ENCODE measurements at places on chromosomes 1 and 21.

GRCh38 chr1:115656461-115657077, 14.8 kb downstream of the VANGL1 start:
- no peak for DNase-seq

DNA sequence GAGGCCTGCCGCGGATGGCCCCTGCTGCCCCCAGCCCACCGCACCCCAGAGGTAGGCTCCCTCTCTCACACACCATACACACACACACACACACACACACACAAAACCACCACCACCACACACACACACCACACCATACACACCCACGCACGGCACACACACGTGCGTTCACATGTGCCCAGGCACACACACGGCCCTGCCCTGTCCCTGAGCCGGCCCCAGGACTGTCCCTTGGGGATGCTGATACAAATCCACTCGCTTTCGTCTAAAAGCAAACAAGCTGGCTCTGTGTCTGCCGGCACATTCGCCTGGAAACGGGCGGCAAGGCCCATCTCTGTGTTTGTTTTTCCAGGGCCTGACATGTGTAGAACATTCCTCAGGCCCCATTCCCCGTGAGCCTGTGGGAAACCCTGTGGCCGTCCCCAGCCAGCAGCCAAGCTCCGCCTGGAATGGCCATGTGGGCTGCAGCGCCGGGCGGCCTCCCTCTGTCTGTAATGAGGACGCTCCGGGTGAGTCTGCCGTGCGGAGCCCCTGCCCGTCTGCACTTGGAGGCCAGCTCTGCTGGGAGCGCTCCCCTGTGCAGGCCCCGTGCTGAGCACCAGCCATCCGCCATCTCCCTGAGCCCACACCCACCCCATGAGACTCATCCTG, 67.4 kb downstream of the DMRTB1 start:
- DNase-seq, result no peak

DNA sequence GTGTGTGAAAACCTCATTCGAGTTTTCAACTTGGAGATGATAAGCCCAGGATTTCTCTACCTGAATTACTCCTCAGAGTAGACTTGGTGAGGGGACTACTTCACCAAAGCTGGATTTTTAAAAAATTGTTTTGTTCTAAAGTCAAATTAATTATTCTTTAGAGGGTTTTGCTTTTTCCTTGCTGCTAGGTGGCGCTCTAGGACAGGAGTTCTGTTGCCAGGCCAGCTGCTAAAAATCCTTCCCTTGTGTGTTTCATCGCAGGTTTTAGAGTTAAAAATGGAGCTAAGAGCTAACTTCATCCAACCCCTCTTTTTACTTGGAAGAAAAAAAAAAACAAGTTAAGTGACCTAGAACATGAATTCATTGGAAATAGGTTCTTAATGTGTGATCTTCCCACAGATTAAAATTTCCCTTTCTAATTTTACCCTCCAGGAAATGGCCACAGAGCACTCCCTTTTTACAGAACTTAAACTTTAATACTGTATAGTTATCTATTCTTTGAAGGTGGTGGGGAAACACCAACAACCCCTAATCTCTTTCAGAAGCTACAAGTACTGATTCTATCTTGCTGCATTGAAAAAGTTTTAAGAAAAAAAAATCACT, 36.7 kb upstream of the FAM163A start:
- DNase-seq, result peak; percentile 26

GRCh38 chr1:151611288-151611790, 511 bp upstream of the SNX27 start:
- DNase-seq, result no peak

DNA sequence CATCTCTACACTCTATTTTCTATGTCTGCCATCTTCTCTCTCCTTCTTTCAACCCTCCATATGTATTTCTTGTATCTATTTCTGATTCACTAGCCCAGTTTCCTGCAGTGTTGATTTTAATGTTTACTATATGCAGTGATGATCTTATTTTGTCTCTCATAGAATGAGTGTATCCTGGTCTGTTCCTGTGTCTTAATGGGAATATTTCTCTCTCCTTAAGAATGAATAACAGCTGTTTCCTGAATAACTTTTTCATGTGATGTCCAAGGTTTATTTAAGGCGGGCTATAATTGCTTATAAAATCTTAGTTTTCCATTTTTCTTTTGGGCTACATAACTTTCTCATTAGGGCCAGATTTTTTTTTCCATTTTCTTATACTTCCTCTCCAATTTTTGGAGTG, 144.5 kb downstream of the C1orf21 start:
- DNase-seq, result no peak

GRCh38 chr1:44714944-44715571, 15.9 kb downstream of the RNU5D-1 start:
- peak; percentile 32 for DNase-seq

DNA sequence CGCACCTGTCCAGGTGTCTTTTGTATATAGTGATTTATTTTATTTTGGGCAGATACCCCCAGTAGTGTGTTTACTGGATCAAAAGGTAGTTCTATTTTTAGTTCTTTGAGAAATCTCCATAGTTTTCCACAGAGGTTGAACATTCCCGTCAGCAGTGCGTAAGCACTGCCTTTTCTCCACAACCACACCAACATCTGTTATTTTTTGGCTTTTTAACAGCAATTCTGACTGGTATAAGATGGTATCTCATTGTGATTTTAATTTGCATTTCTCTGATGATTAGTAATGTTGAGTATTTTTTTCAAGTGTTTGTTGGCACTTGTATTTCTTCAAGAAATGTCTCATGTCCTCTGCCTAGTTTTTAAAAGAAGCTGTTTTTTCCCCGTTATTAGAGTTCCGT, 39.2 kb downstream of the FOXJ3 start:
- DNase-seq, result no peak

GRCh38 chr1:37477946-37478345, 3.6 kb downstream of the ZC3H12A start:
- DNase-seq, result no peak

GRCh38 chr1:227949341-227949921, 1.7 kb upstream of the WNT9A start:
- DNase-seq, result no peak

- peak; percentile 33 for DNase-seq
Observed at GRCh38 chr1:15740924-15741850, 1.1 kb upstream of the TMEM82 start.

DNA sequence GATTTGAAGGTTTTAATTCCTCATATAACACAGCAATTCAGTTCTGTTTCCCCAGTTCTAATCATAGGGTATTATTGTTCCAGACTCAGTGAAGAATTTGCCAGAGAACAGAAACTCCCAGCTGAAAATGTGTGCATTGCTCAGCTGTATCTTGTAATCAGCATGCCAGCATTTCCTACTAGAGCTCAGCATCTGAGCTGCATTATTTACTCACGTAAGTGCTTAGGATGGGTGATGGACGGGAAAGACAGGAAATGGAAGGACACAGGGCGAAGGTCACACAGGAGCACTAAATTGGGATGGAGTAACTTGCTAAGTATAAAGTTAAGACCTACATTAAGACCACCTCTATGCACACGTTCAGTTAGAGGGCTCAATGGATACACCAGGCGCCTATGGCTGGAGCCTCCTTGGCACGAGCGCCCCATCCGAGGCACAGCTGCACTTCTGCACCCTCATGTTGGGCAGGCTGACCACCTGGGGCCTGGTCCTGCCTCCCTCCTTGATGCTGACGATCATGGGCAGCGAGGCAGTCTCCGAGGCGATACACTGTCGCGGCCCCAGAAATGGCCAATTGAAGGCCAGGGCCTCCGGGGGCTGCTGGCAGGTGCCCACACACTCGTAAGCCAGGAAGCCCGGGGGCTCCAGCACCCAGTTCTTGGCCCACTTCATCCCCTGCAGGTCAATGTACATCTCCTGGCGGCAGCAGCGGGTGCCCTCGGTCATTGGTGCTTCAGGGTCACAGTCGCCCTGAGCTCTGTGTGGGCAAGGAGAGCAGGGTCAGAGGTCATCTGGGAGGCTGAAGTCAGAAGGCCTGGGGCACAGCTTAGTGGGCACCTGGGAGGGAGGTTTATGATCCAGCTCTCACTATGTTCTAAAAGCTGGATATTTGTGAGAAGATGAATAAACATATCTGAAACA, 3.7 kb downstream of the LEFTY2 start:
- DNase-seq, result no peak

DNA sequence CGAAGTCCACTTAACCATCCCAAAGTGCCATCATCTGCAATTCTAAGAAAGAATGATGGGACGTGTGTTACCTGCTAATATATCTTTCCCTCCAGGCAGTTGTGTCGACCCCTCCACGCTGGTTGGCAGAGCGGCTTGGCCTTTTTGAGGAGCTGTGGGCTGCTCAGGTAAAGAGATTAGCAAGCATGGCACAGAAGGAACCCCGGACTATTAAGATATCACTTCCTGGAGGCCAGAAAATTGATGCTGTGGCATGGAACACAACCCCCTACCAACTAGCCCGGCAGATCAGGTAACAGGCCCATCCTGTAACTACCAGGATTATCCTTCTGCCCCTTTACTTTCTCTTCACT, 520 bp downstream of the TARS2 start:
- DNase-seq, result no peak

GRCh38 chr21:15604413-15604812, 125.4 kb upstream of the USP25 start:
- no peak for DNase-seq

GRCh38 chr1:118158924-118159323, 26.1 kb downstream of the SPAG17 start:
- DNase-seq, result no peak

- DNase-seq, result no peak
Observed at GRCh38 chr1:74526708-74527107, 14.3 kb upstream of the LRRC53 start.

- no peak for DNase-seq
Observed at GRCh38 chr1:87356591-87356990, 27.9 kb downstream of the LMO4 start.

- DNase-seq, result no peak
Observed at GRCh38 chr1:202093858-202094257, 28.9 kb upstream of the GPR37L1 start.

DNA sequence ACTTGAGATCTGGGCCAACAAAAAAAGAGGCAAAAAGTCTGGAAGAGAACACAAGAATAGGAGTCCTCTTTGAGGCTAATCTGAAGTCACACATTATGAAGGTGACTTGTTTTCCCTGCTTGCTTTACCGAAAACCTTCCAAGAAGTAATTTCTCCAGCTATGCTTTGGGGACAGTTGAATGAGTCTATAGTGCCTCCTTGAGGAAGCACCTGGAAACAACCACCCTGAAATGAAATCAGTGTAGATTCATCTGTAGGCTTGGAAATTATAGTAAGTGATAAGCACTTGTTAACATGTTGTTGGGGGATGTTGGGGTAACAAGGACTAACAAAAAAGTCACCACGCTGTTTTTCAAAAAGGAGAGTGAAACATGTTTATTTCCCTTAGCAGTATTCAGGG, 23.4 kb upstream of the RPTN start:
- no peak for DNase-seq

- DNase-seq, result no peak
Observed at GRCh38 chr1:187018291-187018690, 189.5 kb downstream of the PLA2G4A start.

DNA sequence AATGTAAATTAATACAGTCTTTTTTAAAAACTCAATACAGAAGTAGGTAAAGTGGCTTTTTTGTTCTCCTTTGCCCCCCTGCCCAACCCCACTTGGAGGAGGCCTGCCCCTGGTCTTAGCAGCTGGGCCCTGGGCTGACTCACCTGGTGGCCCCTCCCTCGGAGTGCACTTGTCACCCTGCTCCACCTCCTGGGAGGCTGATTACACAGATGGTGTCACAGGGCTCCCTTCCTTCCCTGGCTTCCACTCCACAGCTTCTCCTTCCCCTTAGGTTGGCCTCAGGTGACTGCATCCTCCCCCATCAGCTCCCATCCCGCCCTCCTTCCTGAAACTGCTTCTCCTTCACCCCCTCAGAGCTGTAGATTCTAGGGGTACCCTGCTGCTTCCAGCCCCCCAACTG, 11.7 kb upstream of the CAPN9 start:
- no peak for DNase-seq

GRCh38 chr1:116432655-116433265, 59.7 kb downstream of the ATP1A1 start:
- DNase-seq, result no peak

- no peak for DNase-seq
Observed at GRCh38 chr1:9079988-9080704, 10.7 kb upstream of the SLC2A5 start.

- DNase-seq, result no peak
Observed at GRCh38 chr1:228685081-228685660, 50.1 kb upstream of the RHOU start.

DNA sequence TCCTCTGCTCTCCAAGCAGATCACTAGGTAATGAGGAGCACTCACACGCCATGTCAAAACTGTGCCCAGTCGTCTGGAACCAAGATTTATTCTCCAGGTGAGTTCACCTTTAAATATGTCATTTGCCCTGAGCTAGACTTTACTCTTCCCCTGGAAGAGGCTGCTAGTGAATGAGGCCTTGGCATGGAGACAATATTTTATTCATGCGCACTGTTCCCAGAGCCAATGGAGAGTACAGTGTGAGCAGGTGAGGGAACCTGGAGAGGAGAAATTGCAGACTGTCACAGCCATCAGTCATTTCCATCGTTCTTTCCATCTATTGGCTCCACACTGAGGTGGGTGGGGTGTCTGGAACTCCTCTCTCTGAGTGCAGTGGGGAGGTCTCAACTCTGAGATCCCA, 333.6 kb downstream of the KCNH1 start:
- DNase-seq, result no peak

GRCh38 chr1:70486676-70487458, 75.8 kb downstream of the CTH start:
- DNase-seq, result no peak

- DNase-seq, result no peak
Observed at GRCh38 chr1:8706995-8707396, 110.4 kb downstream of the RERE start.

- DNase-seq, result no peak
Observed at GRCh38 chr21:45454926-45455673, 50.1 kb downstream of the COL18A1 start.

DNA sequence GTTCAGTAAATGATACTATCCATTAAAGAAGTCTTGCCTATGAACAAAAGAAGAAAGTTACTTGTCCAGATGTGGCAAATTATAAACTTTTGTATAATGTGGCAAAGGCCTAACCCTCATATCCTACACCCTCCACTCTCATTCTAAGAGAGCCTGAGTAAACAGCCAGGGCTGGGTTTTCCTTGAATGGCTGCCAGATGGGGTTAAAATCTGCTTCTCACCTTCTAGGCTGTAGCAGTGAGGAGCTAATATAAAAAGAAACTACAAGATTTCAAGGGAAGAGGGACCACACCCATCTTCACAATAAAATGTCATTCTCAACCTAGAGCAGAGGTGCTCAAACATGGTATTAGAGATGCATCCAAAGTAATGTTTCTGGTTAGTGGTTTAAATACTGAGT, 8.9 kb downstream of the RABIF start:
- DNase-seq, result no peak

DNA sequence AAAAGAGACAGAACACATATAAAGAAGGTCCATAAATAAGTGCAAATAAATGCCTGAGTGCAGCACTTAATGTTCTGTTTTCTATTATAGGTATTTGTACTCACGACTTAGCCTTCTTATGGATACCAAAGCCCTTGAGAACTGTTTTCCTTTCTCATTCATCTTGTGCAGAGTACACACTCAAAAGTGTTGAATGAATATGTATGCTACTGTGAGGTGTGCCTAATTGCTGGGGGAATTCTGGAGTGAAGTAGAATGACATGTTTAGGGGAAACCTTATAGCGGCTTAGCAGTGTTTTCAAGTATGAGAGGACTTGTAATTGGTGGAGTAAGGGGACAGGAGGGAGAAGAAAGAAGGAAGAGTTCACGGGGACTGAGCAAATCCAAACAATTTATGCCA, 157.6 kb downstream of the CACNA1E start:
- DNase-seq, result no peak

GRCh38 chr1:233166896-233167295, 128.6 kb downstream of the PCNX2 start:
- DNase-seq, result no peak
